ENCODE measurements at places on chromosomes 6 and 20. TPM values are rescaled to one million over a fixed set of nuclear protein-coding genes. Genes with fewer than 3 reads are reported as not detected.

GRCh38 chr6:17389274-17389847, 4.0 kb upstream of the CAP2 start:
- DNase-seq = no peak

GRCh38 chr20:57053793-57054552, 212.5 kb downstream of the BMP7 start:
- DNase-seq = no peak

- no peak for DNase-seq
Measured at GRCh38 chr6:39425346-39426072, 103.0 kb upstream of the KCNK16 start.

DNA sequence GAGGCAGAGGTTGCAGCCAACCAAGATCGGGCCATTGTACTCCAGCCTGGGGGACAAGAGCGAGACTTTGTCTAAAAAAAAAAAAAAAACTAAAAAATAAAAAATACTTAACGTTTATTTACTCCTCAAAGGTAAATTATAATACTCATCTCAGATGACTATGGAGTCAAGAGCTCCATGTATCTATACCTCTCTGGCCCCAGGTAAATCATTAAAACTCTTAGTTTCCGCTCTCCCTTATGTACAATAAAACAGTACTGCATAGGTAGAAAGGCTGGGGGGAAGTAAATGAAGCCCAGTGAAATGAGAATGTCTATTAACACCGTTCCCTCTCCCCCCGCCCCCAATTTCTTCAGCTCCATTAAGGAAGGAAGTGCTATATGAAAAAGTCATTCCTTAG, 1.2 kb downstream of the SRSF12 start:
- no peak for DNase-seq

GRCh38 chr20:4040283-4041179, 25.2 kb upstream of the RNF24 start:
- DNase-seq = no peak

- DNase-seq = no peak
Measured at GRCh38 chr6:31681135-31681671, 336 bp upstream of the LY6G5C start.

- no peak for DNase-seq
Measured at GRCh38 chr20:41623625-41624375, 5.6 kb upstream of the CHD6 start.

DNA sequence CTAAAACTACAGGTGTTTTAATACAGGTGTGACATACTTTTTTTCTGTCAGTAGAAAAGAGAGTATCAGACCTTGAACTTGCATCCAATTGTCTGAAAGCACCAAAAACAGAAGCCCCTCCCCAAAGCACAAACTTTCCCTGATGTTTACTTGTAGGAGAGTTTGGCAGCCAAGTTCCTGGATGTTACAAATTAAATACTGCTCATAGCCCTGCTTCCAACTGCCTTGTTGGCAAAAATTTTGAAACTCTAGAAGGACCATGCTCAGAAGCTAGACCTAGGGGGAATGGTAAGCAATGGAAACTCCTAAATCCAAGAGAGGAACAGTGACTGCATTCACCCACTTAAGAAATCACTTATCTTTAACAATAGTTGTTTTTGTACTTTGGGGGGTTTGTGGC, 17.0 kb upstream of the ARG1 start:
- no peak for DNase-seq

DNA sequence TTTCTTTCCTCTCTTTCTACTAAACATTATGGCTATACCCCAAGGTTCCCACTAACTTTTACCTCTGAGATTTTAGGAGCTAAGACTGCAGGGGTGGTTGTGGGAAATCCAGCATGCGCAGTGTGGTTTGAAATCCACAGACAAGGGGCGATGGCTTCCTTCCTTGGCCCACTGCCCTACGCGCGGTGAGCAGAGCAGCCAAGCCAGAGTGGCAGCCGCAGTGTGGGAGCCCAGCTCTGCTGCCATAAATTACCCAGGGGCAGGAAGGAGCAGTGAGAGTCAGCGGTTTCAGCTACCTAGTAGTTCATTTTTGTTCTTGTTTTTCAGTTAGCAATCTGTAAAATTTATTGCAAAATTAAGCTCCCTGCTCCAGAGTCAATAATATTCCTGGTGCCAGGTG, 101.4 kb downstream of the BMP2 start:
- DNase-seq = no peak

- no peak for DNase-seq
Measured at GRCh38 chr20:63562461-63563224, 8.7 kb downstream of the FNDC11 start.

DNA sequence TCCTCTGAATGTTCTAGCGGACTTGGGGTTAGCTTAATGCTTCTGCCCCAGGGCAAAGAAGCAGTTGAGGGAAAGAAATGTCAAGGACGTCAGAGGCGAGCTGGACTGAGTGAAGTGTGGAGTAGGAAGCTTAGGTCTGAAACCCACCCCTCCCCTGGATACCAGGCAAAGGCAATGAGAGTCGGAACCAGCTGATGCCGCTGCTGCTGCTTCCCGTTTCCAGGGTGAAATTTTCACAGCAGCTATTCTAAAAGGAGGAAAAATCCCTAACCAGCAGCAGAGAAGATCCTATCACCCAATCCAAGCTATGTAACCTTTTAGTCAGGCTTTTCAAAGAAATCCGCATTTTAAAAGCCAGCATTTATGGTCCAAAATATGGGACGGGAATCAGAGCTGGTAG, 564.3 kb downstream of the LMBRD1 start:
- DNase-seq = no peak

DNA sequence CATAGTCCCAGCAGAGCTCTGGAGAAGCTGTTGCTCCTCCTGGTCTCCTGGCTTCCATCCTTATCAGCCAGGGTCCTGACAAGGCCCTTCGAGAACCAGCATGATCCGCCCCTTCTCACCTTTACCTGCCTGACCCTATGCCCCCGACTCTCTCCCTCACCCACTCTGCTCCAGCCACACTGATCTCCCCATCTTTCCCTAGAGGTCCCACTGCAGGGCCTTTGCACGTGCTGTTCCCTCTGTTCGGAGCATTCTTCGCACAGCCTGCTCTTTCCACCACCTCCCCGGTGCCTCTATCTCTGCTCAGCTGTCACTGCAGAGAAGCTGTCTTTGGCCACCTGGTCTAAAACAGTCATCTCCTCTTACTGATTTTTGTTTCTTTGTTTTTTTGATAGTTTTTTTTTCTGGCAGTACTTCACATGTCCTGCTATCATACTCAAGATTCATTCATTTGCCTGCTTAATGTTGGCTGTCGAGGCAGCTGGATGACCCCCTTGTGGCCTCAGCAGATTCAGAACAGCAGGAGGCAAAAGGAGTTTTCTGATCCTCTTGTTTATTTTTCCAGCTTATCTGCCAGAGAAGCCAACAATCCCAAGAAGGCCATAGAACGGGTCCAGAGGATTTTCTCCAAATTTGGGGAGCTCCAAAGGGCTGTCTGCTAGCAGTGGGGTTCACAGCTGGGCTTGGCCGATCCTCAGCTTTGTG, 1.6 kb upstream of the PTGIS start:
- DNase-seq = peak; percentile 57

- DNase-seq = no peak
Measured at GRCh38 chr6:158684745-158685324, 35.0 kb downstream of the SYTL3 start.

DNA sequence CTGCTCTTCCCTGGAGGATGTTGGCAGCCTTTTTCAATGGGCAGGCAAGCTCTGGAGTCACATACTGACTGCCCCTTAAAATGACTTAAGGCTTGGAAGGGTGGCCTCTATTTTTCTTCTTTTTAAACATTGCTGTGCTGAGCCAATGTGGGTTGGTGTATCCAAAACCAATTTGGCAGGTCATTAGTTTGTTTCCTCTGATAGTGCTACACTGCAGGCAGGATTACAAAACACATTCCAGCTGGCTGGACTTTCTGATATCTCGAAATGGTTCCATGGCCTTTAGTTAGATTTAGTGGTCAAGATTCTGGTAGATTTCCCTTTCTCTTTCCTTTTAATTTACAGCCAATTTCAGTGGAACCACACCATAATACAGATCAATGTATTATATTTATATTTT, 28.1 kb upstream of the BMP2 start:
- no peak for DNase-seq

DNA sequence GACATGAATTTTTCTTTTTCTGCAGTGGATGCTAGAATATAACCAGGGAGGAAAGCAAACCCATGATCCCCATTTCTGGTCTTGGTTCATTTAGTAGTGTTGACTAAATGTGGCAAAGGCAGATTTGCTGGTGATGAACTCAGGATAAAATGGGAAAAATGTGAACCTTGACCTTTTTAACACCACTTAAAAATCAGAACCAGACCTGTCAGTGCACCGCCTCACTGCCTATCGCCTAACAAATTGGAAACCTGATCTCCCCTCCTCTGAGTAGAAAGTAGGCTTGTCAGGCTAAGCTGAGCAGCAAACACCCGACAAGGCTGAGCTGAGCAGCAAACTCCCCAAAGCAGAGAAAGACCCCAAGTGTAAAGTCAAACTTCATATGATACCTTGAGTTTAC, 254.8 kb downstream of the FOXC1 start:
- no peak for DNase-seq

DNA sequence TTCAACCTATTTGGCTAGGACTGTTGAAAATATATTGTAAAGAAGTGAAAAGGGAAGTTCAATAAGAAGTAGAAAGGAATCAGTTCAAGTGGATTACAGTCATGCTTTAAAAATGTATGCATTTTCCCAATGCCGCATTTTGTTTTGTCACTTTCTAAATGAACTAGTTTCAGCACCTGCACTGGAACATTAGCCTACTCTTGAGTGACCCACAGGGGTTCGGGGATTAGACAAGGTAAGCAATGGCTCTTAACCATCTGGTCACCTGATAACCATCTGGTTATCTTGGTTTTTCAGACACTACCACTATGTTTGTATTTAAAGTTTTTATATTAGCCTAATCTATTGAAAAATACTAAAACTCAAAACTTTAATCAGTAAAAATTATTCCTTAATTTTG, 97.6 kb downstream of the CD164 start:
- no peak for DNase-seq

DNA sequence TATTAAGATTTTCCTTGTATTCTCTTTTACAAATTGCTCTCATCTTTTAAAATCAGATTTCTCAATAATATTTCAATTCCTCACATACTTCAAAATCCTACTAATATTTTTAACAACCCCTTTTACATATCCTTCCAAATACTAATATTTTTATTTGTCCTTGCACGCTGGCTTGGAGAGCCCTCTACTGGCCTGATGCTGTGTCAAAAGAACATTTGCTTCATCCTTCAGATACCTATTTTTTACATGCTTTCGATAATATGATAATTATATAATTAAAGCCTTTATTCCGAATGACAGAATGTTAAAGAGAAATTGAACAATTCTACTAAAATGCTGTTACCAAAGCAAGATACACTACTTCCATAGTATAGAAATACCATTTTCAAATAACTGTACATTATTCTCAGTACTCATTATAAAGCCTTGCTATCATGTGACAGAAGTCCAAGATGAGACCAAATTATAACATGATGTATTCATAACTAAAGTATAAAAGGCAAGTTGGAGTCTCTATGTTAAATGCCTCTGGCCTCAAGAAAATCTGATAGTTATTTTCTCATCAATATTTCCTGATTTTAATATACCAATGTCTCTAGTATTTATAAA, 39.0 kb upstream of the PLN start:
- no peak for DNase-seq

HDGFL1 gene
- total RNA-seq = not detected

SLC24A3 gene
- total RNA-seq = 2.0 TPM

ABHD16B gene
- not detected for total RNA-seq

EXOC2 gene
- 27.2 TPM for total RNA-seq

RGS17 gene
- 0.31 TPM for total RNA-seq

MMP24 gene
- total RNA-seq = 0.49 TPM

PPP1R3G gene
- total RNA-seq = 1.7 TPM

RIMS1 gene
- total RNA-seq = 3.4 TPM
